ENCODE measurements at places on chromosomes 6 and 20.

DNA sequence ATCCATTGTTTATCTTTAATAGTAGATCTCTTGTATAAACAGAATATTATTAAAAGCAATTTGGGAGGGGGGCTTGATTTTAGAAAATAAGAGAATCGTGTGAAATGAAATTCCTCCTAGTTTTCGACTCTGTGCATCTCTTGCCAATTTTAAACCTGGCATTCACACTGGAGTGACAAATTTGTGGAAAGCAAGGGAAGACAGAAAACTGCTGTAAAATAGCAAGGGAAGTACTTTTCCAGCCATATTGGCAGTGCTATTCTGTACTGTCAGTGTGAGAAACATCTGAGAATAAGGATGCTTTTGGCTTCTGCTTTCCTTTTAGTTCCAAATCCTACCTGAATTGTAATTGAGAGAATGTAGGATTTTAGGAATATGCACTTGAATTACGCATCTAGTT is 40.2 kb downstream of the TOP1 start:
- DNase-seq = no peak

GRCh38 chr6:22071270-22072041 is 225.4 kb downstream of the PRL start:
- DNase-seq = no peak

- DNase-seq = no peak
Measured at GRCh38 chr6:33619166-33619840, 1.8 kb upstream of the ITPR3 start.

- DNase-seq = no peak
Measured at GRCh38 chr6:160190973-160191372, 67.6 kb downstream of the SLC22A2 start.

- no peak for DNase-seq
Measured at GRCh38 chr6:89139509-89140346, 6.1 kb upstream of the PM20D2 start.

- DNase-seq = no peak
Measured at GRCh38 chr6:85797993-85798392, 155.3 kb upstream of the SYNCRIP start.

DNA sequence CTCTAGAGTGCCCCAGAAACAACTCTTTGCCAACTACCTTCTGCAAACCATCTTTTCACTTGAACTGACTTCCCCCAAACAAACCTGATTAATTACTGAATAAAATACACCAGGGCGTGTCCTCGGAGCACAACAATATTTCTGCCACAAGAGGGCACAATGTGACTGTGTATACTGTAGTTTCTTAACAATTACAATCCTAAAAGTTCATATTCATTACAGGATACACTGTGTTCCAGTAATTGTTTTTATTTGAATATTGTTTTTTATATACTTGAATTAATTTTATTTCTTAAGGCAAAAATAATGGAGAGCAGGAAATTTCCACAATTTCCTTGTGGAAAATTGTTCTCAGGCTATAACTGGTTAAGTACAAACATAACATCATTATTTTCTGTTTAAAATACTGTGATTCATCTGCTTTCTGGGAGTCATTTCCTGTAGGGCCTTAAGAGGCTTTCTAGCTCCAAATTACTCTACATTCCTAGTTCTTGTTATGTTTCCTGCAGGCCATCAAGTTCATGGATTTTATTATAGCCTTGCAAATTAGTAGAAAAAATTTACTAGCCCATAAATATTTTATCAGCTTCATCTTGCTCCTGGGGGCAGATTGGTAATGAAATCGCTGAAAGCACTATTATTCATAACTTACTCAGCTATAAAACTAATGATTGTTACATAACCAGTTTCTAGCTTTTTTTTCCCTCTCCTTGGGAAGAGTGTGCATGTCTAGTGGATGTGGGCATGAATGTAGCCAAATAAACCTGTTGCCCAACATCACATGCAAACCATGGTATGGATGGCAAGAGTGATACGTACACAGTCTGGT is 51.9 kb upstream of the SLC22A16 start:
- peak; percentile 68 for DNase-seq

DNA sequence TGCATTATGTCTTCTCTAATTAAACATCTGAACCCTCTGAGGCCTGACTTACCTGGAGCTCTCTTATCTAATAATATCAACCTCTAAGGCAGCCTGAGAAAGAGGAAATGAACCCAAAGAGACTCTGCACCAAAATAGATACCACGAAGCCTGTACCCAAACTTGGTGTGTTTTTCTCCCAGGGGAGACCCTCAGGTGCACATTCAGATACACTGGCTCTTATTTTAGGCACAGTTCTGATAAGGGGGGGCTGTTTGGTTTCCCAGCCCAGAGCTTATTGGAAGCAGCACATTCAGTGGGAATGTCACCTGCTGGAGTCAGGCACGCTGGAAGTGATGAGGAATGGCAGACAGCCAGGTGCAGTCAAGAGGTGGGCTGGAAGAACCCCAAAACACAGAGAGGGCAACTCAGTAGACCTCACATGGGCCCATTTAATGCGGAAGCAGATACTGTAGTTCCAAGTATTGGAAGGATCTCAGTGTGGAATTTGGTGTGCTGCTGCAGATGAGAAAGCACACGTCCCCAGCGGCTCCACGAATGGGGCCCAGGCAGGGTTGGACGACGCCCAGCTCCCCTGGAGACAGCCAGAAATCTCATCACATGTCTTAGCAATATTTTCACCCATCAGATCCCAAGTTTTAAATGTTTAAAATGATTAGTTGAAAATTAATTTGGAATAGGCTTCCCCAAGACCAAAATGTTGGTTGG is 9.7 kb upstream of the CCR6 start:
- DNase-seq = no peak

DNA sequence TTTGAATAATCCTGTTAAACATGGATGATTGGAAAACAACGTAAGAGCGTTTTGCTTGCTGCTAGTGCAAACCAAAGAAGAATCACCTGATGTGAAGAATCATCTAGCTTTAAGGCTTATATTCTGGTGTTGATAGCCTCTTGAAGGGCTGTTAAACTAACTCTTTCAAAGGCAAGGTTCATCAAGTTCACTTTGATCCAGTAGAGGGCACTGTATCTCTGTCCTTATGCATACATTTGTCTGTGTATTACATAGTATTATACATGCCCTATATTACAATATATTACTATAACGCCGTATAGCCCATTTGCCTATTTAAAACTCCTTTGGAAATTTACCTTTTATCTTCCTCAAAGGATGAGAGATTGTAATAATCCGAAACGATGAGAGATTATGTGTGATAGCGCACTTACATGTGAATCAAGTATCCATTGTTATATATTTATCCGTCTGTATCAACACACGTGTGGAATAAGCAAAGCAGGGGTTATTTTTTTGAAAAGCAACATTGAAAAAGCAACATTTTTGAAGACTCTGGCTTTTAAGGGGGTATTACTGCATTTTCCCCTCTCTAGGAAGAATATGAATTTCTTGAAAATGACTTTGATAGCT is 50.8 kb upstream of the NRN1 start:
- DNase-seq = peak; percentile 19

DNA sequence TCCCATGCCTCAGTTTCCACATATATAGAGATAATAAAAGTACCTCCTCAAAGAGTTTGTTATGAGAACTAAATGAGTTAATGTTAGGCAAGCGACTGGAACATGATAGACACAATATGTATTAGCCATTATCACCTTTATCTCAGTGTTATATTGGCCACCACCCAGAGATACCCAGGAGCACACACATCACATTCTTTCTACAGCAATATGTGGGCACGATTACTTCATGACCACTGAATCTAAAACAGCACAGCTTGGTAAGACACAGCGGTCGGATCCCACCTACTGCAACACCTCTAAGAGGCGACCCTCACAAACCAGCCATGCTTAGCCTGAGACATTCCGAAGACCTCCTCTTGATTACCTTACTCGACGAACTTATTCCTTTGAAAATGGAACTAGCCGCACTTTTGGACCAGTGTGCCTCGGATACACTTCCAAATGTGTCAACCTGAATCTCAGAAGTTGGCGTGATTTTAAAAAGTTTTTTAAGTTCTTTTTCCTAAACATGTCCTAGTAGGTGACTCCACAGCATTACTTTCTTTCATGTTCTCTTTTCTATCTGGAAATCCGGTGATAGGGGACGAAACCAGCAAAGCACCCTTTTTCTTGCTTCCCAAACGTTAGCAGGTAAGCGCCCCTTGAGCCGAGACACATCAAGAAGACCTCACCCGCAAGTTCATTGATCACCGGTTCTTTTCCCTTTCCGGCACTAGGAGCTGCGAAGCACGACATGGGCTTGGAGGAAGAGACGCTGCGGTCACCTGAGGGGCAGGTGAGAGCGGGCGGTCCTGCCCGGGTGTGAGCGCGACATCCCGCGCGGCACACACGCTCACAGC is 923 bp downstream of the GMDS start:
- no peak for DNase-seq

DNA sequence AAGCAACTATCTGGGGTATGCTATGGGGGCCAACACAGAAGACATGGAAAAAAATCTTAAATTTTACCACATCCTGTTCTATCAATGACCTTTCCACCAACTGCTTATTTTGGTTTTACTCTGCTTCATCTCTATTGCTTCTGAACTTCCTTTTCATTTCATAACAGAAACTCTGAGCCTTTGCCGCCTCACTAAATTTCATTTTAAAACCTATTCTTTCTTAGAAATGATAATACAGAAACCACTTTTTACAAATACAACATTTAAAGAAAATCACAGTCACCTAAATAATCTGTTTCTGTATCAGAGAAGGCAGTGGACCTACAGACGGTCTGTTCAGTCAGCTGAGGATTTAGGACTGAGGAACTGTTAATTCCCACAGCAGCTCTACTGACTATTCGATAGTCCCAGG is 117.5 kb downstream of the KCNQ5 start:
- DNase-seq = no peak

DNA sequence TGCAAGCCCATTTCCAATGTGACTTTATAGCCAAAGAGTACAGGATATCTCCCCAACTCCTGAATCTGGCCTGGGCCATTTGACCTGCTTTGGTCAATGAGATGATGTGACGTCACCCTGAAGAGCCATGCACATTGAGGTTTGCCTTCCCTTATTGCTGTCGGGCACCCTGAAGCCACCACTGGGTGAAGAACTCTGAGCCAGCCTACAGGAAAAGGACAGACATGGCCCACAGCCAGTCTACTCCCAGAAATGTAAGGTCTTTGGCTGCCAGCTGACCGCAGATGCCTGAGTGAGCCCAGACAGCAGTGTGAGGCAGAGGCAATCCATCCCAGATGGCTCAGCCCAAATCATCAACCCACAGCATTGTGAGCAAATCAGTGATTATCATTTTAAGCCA is 3.7 kb upstream of the SYNDIG1 start:
- no peak for DNase-seq

DNA sequence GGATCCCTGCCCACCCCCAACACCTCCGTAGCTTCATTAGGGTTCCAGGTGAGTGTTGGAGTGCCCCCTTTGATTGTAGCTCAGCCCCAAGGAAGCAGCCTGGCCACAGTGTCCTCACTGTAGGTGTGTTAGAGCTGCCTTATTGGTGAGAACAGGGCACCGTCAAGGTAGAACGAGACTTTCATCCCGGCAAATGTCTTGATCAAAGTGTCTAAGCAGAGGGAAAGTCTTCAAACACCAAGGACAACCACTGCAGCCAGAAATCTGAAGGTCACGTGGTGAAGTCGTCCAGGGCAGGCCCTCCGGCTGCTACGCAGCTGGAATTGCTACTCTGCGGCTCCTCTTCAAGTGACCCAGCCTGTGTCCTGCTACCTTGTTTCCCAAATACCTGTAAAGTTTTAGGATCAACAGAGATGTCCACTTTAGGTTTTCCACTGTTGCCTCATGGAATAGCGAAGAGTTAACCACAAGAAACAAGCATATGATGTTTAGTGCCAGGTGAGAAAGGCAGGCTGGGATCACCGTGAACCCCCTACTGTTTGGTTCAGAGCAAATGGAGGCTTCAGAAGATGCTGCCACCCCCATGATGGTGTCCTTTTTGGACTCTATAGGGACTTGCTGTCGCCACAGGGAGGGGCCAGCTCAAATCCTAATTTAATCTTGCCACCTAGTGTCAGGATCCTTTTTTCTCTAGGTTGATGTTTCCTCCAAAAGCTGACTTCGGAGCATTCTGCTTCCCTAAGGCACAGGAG is 1.7 kb upstream of the DLL1 start:
- peak; percentile 23 for DNase-seq

DNA sequence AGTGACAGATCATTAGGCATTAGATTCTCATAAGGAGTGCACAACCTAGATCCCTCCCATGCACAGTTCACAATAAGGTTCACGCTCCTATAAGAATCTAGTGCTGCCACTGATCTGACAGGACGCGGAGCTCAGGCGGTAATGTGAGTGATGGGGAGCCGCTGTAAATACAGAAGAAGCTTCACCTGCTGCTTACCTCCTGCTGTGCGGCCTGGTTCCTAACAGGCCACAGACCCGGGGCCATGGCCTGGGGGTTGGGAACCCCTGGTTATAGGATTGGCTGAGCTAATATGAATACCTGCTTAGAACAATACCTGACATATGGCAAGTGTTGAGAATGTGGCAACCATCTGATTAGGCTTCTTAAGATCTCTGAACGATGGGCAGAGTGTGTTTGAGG is 2.4 kb downstream of the PNPLA1 start:
- no peak for DNase-seq

GRCh38 chr20:11573507-11573906 is 344.2 kb upstream of the BTBD3 start:
- DNase-seq = no peak

DNA sequence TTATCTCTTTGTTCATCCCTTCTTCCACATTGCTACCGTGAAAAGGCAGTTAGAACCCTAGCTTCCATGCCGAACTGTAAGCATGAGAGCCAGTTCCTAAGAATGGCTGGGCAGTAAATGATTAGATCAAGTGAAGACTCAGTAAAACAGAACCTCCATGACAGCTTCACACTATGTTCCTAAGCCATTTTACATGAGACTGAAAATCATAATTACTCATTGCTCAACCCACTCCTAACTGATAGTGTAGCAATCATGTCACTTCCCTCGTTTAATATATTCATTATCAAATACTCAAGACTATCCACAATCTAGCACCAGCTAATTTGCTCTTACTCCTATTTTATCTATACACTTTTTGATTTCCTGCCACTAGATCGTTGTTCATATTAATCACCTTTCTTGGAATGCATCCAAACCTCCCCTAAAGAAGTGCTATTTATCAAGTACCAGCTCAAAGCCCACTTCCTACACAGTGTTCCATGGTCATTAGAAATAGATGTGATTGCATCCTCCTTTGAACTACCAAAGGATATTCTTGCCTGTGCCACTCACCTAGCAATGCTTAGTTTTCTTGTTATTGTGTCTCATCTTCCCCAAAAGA is 6.0 kb downstream of the TMEM30A start:
- DNase-seq = no peak
